Esophagus mucosa (tissue), 1 donor: ENCODE measurements at places on chromosomes 4 and X. TPM values are rescaled to one million over a fixed set of nuclear protein-coding genes. Genes with fewer than 3 reads are reported as not detected.

GABRG1 gene
- not detected for total RNA-seq

CFI gene
- 31.5 TPM for total RNA-seq

C4orf54 gene
- not detected for total RNA-seq

NXF2 gene
- not detected for total RNA-seq

HSFX2 gene
- not detected for total RNA-seq

ARMCX1 gene
- 3.0 TPM for total RNA-seq

FGF5 gene
- not detected for total RNA-seq

SHROOM2 gene
- 7.7 TPM for total RNA-seq

FAM149A gene
- total RNA-seq, result 1.6 TPM

TCEAL9 gene
- 17.4 TPM for total RNA-seq

H2BW2 gene
- total RNA-seq, result not detected

TMEM154 gene
- 120 TPM for total RNA-seq

SH3TC1 gene
- 52.9 TPM for total RNA-seq

LRIT3 gene
- total RNA-seq, result 0.16 TPM

TAF7L gene
- 0.12 TPM for total RNA-seq

DCAF16 gene
- total RNA-seq, result 17.7 TPM

OPHN1 gene
- total RNA-seq, result 4.7 TPM

TLR6 gene
- total RNA-seq, result 1.6 TPM

SMIM43 gene
- total RNA-seq, result not detected

NSUN7 gene
- 2.0 TPM for total RNA-seq

RAB41 gene
- total RNA-seq, result not detected

HPSE gene
- total RNA-seq, result 15.4 TPM

GRIA3 gene
- 0.36 TPM for total RNA-seq

HDAC8 gene
- 17.9 TPM for total RNA-seq

F8A1 gene
- total RNA-seq, result 19.6 TPM

AKAP4 gene
- not detected for total RNA-seq

NSG1 gene
- 58.5 TPM for total RNA-seq

PITX2 gene
- total RNA-seq, result 2.1 TPM

CLNK gene
- 0.08 TPM for total RNA-seq

RNF128 gene
- total RNA-seq, result 5.2 TPM

UGT8 gene
- total RNA-seq, result 1.1 TPM

ARHGEF6 gene
- 1.2 TPM for total RNA-seq

SSX4B gene
- total RNA-seq, result not detected

NXF3 gene
- not detected for total RNA-seq

CT45A5 gene
- not detected for total RNA-seq

HSFX3 gene
- not detected for total RNA-seq

CFAP97 gene
- total RNA-seq, result 23.7 TPM

ACE2 gene
- 2.2 TPM for total RNA-seq

IL13RA2 gene
- 0.16 TPM for total RNA-seq

BGN gene
- 29.3 TPM for total RNA-seq
